ENCODE measurements at places on chromosomes 3 and 15.

GRCh38 chr15:39321977-39322376 lies 258.9 kb upstream of the THBS1 start:
- DNase-seq = no peak

- DNase-seq = no peak
Observed at GRCh38 chr3:105413343-105413887, 46.7 kb downstream of the ALCAM start.

DNA sequence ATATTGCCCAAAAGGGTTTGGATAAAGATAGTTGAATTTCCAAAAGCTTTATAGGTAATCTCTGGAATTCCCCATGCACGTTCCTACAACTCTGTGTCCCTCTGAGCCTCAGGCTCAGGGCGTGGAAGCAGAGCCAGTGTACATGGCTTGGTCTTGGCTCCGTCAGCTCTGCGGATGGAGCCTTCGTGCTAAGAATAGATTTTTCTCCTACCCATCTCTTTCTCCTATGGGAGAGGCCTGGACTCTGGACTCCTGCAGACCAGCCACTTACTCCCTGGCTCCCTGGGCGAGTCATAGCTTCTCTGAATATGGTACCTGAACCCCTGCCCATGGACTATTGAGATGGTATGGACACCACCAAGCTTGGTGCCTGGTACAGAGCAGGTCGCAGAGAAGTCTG lies 99.9 kb downstream of the EEFSEC start:
- DNase-seq = no peak

DNA sequence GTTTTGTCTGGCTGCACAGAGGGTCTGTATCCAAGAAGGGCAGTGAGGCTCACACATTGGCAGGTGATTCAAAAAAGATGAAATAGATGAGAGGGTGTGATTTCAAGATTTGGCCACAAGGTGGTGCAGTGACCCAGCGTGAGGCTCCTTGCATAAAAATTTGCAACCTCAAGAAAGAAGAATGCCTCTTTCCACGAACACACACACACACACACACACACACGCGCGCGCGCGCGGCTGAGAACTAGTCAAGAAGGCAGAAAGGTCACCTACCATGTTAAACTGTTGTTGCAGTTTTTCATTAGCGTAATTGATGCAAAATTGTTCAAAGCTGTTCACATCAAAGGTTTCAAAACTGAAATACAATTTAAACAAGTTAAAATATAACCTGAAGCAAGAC lies 39.2 kb downstream of the MYO5C start:
- peak; percentile 55 for DNase-seq

GRCh38 chr3:111758642-111759041 lies 100.4 kb upstream of the PHLDB2 start:
- DNase-seq = no peak

DNA sequence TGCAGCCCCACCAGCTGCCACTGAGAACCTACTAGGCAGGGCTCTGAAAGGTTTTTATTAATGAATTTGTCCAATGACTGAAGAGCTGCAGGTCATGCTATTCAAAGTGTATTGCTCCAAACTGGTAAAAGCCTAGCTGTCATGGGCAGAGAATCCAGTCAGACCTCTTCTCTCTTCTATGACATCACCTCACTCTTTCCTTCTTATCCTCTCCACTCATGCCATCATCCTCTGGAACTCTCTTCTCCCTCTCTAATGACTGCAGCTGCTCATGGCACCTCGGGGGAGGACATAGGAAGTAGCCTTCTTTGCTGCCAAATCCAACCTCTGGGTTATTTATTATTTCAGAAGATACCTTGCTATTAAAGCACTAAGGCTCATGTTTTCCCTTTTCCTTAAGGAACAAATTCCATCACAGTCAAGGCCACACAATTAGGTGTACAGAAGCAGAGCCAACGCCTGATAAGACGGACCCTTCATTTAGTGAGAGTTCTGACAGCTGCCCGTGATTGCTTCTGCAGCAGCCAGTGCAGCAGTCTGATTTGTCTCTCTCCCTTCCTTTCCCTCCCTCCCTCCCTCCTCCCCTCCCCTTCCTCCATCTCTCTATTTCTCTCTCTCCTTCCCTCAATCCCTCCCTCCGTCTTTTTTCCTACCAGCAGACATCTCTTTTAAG lies 87.0 kb upstream of the ONECUT1 start:
- DNase-seq = no peak

- DNase-seq = no peak
Observed at GRCh38 chr3:129413687-129414506, 14.5 kb downstream of the EFCAB12 start.

- DNase-seq = no peak
Observed at GRCh38 chr3:48280881-48281280, 40.0 kb downstream of the ZNF589 start.

- DNase-seq = no peak
Observed at GRCh38 chr3:56874269-56874668, 72.5 kb upstream of the ARHGEF3 start.

- DNase-seq = no peak
Observed at GRCh38 chr3:16067837-16068471, 106.5 kb upstream of the GALNT15 start.

DNA sequence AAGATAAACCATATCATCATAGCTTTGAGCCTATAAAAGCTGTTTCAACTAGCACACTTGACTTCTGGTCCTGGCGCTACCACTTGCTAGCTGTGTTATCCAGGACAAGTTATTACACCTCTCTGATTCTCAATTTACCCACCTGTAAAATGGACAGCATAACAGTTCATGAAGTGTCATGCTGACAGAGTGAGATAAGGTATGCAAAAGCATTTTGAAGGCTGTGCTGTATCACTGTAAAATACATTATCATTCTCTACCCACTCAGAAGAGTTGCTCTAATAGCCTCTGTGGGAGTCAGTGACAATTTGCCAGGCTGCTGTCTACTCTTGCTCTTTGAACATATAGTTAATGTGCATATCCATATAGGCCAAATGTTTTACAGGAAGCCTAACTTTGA lies 93.0 kb downstream of the SSR3 start:
- DNase-seq = no peak

- DNase-seq = no peak
Observed at GRCh38 chr15:58486564-58486963, 54.8 kb downstream of the LIPC start.

DNA sequence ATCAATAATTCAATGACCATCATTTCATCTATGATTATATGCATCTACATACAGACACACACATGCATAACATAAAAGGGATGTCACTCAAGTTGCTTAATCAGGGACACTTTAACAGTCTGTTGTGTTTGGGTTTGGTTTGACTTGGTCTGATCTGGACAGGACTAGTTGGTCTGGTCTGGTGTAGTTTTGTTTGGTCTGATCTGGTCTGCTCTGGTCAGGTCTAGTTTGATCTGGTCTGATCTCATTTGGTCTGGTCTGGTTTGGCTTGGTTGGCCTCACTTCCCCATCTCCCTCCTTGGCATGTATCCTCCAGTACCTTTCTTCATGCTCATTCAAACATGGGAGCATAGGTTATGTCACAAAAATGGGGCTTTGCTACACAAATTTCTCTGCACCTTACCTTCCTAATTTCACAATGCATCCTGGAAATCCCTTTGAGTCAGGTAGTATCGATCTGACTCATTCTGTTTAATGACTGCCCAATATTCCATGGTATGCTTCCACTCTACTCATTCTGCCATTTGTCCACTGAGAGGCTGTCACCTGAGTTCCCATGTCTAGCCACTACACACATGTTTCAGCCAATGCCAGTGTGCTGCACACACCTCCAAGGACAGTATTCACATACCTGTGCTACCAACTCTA lies 73.0 kb upstream of the TPM1 start:
- no peak for DNase-seq

DNA sequence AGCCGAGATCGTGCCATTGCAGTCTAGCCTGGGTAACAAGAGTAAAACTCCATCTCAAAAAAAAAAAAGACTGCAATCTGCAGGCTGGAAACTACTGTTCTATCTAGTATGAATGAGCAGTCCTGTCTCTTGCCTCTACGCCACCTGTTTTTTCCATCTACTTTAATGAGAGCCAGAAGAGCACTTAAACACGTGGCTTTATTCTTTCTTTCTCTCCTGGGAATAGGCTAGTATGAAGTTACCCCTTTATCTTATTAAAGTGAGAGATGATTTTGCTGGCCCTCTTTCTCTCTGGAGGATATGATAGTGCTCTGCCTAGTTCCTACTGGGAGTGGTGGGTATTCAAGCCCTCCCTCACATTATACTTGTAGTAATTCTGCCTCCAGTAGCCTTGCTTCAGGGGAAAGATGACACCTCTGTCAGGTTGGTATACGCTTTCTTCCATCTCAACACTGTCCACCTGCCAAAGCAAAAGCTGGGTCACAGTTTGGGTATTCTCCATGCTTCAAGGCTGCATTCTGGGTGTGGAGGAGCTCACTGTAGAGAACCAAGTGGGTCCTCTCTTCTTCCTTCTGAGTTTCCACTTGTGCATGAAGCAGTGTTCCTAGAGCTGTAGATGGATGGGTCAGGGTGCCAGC lies 17.8 kb downstream of the MAPKBP1 start:
- DNase-seq = peak; percentile 93

- DNase-seq = peak; percentile 59
Observed at GRCh38 chr3:132660052-132660810, at the start of gene UBA5. Gene UBA5 (plus strand): TSS chr3:132660329. CDS start chr3:132660538, 209 bp downstream.

DNA sequence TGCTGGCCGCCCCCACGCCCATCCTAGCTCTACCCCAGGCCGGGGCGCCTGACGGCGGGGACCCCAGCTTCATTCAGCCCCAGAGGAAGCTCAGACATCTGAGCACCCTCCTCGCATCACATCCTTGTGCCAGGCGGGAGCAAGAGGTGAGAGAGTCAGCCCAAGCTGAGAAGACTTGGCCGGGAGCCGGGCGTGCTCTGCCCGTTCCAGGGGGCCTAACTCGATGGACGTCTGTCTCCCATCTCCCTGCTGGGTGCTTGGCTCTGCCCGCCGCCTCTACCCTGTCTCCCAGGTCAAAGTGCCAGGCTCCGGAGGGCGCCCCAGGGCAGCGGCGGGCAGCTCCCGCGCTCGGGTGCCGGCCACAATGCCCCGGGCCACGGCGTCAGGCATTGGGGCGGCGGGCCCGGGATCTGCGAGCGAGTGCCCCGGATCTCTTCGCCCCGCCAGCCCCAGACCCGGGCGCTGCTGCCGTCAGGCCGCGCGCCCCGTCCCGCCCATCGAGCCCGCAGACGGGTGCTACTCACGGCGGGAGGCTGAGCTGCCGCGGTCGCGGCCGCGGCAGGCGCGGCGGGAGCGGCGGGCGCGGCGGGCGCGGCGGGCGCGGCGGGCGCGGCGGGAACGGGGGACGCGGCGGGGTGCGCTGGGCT lies 388 bp downstream of the DAPK2 start:
- DNase-seq = no peak

DNA sequence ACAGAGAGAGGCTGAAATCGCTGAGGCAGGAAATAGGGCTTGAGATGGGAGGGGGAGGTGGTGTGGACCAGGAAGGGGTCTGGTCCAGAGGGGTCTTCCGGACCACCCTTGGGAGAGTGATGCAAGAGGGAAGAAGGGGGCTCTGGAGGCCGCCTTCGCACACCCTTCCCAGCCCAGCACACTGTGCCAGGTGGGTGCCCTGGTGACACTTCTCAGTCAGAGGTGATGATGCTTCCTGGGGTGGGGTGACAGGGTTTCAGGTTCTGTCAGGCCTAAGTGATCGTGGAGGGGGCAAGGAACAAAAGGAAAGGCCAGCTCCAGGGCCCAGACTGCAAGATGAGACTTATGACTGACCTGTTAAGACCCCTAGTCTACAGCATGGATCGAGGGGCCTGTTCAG lies 12.7 kb downstream of the SEMA3G start:
- no peak for DNase-seq

- no peak for DNase-seq
Observed at GRCh38 chr3:57556459-57557084, 498 bp downstream of the PDE12 start.

DNA sequence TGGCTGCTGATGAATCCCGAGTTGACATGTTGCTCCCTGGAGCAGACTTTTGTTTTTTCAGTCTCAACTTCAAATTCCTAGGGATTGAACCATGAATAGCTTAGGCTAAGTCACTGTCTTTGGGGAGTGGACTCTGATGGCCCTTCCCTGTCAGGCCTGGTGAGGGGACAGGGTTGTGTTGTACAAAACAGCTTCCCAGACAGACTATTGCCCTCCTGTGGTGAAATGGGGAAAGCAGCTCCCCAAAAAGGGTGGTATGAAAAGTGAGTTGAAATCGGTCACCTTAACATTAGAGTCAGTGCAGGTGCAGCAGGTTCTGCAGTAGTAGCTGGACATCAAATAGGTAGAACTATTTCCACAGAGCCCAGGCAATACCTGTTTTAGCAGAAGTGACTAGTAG lies 775.6 kb downstream of the ROBO2 start:
- DNase-seq = no peak

DNA sequence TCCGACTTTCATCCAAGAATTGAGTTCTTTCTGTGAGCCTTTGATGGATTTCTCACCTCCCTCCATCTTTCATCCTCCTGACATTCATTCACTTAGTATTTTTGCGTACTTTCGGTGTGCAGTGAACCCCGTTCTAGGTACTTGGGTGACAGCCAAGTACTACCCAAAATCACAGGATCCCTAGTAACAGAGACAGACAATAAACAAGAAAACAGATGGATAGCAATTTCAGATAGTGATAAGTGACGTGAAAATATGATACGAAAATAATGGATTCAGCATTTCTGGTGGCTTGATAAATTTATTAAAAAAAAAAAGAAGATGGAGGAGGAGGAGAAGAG lies 264 bp upstream of the CMTM6 start:
- DNase-seq = no peak

DNA sequence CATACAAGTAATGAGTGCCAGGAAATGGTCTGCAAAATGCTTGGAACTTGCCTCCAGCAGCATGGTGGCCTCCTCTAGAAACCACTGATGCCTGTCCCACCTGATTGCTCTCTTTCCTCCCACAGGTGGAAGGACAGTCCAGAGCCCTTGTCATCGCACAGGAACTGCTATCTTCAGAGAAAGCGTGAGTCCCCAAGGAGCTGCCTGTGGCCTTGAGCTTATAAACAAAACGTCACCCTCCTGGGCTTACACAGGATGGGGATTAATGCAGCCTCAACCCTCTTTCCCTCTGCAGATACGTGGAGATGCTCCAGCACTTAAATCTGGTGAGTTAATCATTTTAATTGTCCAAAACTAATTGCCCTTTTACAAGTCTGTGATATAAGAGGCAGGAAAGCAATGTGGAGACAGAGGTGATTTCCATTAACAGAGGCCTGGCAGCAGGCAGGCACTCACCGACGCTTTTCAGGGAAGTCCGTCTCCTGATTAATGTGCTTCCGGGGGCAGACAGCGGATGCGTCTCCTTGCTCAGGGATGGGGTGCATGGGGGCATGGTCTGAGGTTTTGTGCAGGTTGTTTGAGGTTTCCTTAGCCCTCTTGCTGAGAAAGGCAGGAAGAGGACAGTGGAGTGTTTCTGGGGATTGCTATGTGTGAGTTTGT lies 61.8 kb downstream of the FGD5 start:
- DNase-seq = no peak

GRCh38 chr3:63128380-63128779 lies 149.7 kb upstream of the SYNPR start:
- DNase-seq = no peak

- no peak for DNase-seq
Observed at GRCh38 chr3:101854608-101855304, 5.4 kb downstream of the NFKBIZ start.

Data from NCI-H1436 (cell line).